NCI-H1694 (cell line): ENCODE measurements at places on chromosomes 1 and 21.
A peak's percentile ranks its signal among the peaks of the same experiment; 100 is the strongest.

GRCh38 chr1:74513411-74514300 lies 1.2 kb upstream of the LRRC53 start:
- no peak for DNase-seq

DNA sequence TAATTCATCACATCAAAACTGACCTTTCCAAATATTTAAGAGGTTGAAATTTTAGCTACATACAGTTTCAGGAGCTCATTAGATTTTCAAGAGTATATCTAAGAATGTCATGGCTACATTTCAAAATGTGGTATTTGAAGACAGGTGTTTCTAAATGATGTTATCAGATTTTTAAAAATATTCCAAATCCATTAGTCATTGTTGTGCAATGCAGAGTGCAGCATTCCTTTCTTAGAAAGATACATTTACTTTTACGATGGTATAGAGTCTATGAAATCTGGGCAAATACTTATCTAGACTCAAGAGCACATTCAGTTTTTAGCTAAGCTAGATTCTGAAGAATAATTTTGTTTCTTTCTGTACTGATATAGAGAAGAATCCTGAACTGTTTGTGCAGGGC lies 230.3 kb downstream of the CHRM3 start:
- no peak for DNase-seq

DNA sequence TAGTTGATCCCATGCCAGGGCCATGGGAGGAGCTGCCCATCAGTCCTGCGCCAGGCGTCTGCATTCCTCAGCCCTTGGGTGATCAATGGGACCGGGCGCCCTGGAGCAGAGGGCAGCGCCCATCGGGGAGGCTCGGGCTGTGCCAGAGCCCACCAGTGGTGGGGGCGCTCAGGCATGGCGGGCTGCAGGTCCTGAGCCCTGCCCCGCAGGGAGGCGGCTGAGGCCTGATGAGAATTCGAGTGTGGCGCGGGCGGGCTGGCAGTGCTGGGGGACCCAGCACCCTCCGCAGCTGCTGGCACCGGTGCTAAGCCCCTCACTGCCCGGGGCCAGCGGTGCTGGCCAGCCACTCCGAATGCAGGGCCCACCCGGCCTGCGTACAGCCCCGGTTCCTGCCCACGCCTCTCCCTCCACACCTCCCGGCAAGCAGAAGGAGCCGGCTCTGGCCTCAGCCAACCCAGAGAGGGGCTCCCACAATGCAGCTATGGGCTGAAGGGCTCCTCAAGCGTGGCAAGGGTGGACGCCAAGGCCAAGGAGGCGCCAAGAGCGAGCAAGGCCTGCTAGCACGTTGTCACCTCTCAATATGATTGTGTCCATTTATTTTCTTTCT lies 238.1 kb upstream of the OLFM3 start:
- DNase-seq = no peak

GRCh38 chr21:43190951-43191350 lies 22.1 kb downstream of the CRYAA start:
- DNase-seq = no peak

DNA sequence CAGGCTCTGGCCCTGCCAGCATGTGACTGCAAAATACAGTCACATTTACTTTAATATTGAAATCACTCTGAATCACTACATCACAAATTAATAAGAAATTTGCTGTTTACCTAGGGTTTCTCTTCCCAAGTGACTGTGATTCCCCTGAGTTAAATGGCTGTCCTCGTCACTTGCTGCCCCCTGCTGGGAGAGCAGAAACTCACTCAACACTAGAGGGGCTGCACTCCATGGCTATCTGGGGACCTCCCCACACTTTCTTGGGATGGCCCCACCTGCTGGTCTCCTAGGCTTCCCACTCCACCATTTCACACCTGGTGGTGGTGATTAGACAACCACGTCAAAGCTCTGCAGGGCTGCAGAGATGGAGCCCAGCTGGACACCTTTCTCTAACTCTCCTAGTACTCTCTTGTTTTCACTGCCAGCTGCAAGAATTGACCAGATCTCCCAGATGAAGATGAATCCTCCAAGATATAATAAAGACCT lies 63.4 kb downstream of the CD2 start:
- DNase-seq = peak; percentile 15

DNA sequence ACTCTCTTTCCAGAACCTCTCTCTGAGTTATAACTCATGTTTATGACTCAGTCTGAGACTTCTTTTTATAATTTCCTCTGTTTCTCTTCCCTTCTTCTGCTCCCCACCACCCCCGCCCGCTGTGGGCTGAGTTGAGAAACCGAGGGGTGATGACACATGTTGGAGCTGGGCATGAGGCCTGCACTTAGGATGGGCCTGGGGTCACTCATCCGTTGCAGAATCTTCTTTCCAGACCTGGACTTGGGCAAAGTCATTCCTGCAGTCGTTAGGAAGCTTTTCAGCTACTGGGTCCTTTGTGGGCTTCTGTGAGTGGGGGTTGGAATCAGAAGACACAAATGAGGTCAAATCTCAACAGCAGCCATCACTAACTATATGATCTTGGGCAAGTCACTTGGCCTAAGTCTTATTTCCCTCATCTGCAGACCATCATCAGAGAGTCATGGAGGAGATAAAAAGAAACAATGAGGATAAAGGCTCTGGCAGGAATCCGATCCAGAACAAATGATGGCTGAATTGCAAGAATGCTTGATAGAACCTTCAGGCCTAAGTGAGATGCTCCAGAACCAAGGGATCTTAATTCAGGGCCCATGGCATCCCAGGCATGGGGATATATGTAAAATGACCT lies 53.4 kb downstream of the RPS6KA1 start:
- no peak for DNase-seq

DNA sequence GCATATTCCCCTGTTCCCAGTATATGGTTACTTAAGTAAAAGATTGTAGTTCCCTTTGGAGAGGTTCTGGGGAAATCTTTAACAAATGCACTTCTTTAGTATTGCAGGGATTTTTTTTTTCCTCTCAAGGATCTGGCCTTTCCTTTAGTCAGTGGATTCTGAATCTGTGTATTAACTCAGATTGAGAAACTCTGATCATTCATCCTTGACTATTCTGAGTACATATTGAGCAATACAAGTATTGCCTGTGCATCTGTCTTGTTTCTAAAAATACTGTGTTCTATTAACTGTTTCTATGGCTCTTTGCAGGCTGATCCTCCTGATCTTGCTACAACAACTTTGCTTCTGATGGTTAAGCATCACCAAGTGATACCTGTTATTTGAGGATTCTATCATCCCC lies 67.8 kb upstream of the FGGY start:
- DNase-seq = peak; percentile 17

DNA sequence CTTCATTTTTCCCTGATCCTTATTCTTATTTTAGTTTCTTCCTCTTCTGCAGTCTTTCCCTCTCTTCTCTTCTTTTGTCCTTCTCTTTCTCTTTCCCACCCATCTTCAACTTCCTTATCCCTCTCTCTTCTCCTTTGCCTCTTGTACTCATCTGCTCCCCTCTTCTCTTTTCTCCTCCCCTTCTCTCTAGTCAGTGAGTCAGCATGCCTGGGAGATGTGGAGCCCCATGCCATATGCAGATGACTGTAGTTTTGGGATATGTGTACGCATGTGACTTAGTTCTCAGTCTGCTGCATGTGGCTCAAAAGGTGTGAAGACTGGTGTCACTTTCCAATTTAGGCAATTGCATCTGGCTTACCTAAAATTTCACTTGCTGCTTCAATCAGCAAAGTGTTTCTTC lies 10.4 kb downstream of the DNAJC6 start:
- no peak for DNase-seq

DNA sequence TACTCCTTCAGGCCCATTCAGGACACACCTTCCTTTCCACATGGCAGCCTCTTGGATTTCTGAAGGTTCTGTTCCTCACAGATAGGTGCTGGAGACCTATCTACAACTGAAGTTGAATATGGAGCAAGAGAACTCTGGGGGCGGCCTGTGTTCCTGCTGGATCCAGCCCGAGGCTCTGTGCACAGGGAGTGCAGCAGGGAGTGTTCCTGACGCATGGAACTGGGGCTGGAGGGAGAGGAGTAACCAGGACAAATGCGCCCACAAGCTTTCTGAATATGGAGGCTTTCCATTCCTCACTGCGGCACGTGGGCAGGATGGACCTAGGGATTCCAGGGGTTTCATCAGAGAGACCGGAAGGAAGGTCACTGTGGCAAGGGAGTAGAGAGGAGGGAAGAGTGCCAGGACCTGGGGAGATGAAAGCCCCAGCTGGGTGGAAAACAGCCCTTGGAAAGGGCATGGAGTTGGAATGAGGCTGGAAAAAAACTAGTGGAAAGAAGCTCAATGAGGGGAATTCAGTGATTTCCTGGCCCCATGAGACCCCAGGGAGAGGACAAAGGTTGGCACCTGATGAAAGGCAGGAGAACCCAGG lies 12.5 kb downstream of the PM20D1 start:
- no peak for DNase-seq

GRCh38 chr1:236207121-236207520 lies 64.8 kb downstream of the GPR137B start:
- no peak for DNase-seq

DNA sequence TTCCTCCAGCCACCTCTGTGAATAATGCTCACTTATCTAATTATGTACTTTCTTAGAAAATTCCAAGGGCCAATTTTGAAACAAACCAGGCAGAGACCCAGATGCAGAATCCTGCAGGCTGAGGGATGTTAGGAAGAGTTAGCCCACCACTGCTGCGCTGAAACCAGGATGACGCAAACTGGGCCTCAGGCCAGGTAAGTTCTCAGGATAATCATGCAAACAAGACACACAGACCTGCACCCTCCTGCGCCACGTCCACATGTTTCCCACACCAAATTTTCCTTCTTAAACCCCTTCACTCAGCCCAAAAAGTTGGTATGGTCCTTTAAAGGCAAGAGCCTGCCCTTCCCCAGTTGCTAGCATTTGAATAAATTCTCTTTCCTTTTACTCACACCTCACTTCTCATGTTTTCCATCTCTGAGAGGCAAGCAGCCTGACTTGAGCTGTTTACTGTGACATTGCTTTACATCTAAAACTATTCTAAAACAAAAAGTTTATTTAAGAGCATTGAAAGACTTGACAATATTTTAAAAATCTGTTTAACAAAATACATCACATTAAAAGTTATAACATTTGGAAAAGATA lies 887.1 kb downstream of the LRRIQ3 start:
- DNase-seq = no peak
